Pulmonary artery endothelial cell (primary cell): ENCODE measurements at places on chromosomes 12 and 14.

GRCh38 chr12:95446506-95446900 is 27.4 kb upstream of the METAP2 start:
- no peak for DNase-seq

GRCh38 chr12:102410511-102410910 is 69.9 kb downstream of the IGF1 start:
- DNase-seq = no peak

- DNase-seq = peak; percentile 24
Observed at GRCh38 chr12:45644541-45644940, 85.0 kb upstream of the ARID2 start.

DNA sequence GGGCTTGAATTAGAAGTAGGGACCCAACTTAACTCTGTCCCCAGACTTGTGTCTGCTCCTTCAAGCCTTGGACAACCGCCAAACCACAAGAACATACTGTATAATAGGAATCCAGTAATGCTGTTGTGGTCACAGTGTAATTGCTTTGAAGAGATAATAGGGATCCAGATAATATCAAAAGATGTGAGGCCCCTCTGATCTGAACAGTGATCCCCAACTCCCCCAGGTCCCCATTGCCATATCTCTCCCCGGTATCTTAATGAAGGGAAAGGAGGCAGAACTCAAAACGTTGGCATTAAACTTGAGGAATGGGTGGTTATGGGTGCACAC is 8.5 kb upstream of the PLEKHH1 start:
- DNase-seq = no peak

- DNase-seq = no peak
Observed at GRCh38 chr14:72715850-72716228, 178.1 kb downstream of the DPF3 start.

- DNase-seq = no peak
Observed at GRCh38 chr14:75422169-75422568, 5.7 kb upstream of the JDP2 start.

GRCh38 chr12:75130811-75131210 is 78.8 kb downstream of the KCNC2 start:
- no peak for DNase-seq

- no peak for DNase-seq
Observed at GRCh38 chr12:41264281-41264680, 76.2 kb downstream of the PDZRN4 start.

- no peak for DNase-seq
Observed at GRCh38 chr14:73743431-73743931, 29.3 kb upstream of the PNMA1 start.

- DNase-seq = no peak
Observed at GRCh38 chr12:77924703-77925102, 94.0 kb downstream of the NAV3 start.

GRCh38 chr14:82647088-82647810 is 1113.6 kb upstream of the SEL1L start:
- DNase-seq = no peak

DNA sequence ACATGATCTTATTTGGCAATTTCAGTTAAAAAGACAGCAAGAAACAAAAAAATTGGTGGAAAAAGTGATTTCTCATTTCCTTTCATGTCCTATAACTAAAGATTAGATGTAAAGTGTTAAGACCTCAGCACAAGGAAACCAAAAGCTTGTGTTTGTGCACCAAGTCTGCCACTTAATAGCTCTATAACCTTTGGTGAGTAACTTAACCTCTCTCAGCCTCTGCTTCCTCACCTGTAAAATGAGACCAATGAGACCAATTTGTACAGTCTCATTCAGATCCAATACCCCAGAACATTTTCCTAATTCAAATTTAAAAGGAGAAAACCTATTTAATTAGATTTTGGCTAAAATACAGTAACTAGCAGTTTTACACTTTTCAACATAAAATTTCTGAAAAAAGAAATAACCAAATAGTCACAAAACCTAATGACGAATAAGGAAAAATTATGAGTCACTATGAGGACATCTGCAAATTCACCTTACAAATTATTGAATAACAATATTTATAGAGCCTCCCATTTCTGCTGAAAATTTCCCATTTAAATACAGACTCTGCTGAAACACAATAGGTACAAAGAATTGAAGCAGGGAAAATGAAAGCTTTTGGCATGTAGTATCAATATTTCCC is 71.1 kb downstream of the EPS8 start:
- DNase-seq = no peak

DNA sequence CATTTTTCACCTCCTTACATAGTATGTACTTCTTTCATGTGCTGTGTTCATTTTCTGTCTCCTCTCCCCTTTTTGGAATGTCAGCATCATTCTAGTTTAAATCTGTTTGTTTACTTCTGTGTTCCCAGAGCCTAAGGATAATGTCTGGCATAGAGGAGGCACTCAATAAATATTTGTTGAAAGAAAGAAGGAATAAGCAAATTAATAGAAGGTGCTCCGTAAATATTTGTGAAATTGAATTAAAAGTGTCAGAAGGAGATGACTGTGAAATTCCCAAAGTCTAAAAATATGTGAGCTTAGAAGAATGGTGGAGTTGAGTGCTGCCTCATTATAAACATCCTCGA is 3.3 kb upstream of the CDKN1B start:
- no peak for DNase-seq

DNA sequence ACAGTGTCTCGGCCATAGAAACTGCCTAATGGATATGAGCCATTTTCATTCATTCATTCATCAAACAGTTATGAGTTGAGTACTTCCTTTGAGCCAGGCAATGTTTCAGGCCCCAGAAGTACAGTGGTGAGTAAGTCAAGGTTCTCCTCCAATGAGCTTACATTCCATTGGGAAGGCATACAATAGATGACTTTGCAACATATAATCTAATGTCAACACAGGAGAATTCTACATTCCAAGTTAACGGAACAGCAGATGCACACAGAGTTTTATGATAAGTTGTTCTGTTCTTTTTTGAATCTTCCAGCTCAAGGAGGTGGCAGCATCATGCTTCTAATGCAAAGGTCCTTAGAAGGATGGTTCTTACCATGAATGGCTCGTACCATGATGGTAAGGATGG is 3.2 kb upstream of the RFC5 start:
- DNase-seq = no peak

DNA sequence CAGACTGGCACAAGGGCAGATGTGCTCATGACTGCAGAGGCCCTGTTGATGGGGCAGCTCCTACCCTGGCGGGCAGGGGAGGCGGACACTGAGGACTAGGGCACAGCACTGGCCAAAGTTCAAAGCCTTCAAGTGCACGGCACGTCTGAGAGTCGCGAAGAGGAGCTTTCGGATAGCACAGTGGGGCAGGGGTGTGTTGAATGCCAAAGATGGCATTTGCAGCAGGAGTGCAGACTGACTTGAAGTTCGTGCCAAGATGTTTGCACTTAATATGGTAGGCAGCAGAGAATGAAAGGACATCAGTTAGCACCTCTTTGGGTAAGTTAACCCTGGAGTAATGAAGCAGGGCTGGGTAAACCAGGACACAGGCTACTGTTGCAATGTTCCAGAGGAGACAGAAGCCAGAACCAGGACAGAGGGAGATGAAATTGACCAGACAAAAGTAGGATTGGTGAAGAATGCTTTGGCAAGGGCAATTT is 6.7 kb upstream of the EML1 start:
- no peak for DNase-seq

DNA sequence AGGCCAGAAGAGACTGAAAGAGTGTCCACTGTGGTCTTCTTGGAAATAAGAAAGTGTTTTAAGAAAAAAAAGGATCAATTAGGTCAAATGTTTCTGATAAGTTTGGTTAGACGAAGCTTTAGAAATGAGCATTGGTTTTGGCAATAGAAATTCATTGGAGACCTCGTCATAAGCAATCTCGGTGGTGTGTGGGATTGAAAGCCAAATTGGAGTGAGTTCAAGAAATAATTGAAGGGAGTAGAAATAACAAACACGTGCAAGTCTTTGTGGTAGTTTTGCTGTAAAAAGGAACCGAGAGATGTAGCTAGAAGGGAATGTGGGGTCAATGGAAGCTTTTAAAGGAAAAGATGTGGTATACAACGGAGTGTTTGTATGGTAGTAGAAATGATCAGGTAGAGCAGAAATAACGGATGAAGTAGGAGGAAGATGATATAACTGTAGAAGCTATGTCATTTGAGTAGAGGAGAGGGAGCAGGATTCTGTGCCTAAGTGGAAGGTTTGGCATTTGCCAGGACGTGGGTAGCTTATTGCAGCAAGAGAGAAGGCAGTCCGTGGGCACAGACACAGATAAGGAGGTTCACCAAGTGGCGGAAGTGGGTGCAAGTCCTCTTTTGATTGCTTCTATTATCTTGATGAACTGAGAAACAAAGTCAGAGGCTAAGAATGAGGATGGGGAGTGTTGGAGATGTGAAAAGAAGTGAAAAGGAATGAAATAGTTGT is 146.2 kb downstream of the DACT1 start:
- DNase-seq = no peak

DNA sequence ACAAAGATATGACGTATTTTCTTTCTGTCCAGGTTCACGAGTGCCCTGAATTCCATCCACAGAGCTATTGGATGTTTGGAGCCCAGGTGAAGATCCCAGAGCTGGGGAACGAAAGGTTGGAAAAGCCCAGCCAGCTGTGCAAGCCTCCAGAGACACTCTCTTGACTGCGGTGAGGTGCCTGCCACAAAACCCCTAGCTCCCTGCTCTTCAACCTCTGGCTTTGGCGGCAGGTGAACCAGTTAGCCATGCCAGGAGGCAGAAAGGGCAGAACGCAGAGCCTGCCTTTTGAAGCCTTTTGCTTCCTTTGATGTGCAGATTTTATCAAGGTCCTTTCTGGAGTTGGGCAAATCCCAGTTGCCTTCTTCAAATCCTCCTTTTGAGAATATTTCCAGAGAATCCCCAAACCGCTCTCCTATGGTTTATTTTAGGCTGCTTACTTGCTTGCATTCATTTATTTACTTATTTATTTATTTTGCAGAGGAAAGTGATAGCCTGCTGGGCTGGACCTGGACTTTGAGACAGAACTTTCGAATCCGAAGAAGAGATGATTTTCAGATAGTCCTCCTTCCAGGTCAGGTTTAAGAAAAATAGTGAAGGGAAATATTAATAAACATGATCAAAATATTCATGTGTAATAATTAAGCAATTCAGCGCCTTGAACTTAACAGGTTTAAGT is 411.2 kb upstream of the TBX3 start:
- DNase-seq = no peak

DNA sequence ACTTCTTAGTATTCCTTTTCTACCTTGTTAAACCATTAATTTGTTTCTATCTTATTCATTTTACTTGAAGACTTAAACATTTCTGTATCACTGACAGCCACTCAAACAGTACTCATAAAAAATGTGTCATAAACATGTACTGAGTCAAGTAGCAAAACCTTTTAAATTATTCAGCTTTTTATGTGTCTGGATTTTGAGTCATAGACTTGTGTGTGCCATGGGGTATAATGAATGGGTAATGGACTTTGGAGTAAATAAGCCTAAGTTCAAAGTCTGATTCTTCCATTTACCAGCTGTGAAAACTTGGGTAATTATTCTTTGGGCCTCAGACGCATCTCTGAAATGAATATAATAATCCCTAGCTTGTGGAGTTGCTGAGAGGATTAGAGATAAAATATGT is 199.0 kb downstream of the RAD51B start:
- DNase-seq = no peak

GRCh38 chr14:89753828-89754412 is 200.6 kb downstream of the EFCAB11 start:
- DNase-seq = no peak

DNA sequence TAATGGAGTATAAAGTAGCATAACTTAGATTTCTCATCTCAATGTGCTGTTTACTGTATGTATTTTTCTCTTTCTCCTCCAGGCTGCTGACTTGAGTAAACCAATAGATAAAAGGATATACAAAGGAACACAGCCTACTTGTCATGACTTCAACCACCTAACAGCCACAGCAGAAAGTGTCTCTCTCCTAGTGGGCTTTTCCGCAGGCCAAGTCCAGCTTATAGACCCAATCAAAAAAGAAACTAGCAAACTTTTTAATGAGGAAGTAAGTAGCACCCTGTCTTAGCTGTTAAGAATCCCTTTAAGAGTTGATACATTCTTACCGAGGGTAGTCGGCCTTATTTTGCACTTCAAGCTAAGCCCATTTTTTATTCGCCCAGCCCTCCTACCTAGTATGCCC is 55.2 kb downstream of the WDR20 start:
- DNase-seq = no peak

DNA sequence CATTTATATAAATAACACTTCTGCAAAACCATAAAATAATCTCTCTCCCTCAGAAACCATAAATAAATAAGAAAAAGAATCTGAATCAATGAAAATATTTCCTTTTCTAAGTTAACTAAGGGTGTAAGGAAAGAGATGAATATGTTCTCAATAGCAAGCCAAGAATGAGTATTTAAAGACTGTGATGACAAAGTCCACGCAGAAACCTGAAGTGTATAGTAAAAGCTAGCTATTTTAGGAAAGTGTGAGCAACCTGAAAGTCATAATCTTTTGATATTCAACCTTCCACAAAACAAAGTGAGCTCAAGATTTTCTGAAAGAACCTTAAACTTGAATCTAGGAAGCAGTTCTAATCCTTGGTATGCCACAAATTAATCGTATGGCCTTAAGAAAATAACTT is 15.9 kb downstream of the EIF2S3B start:
- DNase-seq = no peak

GRCh38 chr12:71848212-71848611 is 8.7 kb downstream of the TBC1D15 start:
- DNase-seq = no peak

- peak; percentile 82 for DNase-seq
Observed at GRCh38 chr14:69719501-69719951, 47.4 kb upstream of the SRSF5 start.

DNA sequence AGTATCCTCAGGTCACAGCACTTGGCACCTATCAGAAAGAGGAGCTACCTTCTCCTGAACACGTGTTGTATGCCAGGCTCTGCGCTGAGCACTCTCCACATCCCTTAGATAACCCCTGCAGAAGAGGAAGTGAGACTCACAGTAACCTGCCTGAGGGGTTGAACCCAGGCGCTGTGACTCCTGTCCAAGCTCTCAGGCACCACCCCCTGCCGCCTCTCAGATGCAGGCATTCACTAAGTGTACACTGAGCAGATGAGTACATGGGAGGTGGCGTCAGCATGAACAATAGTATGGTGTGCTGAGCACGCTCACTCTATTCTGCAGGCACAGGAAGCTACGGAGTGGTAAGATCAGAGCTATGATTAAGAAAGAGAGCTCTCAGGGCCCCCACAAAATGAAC is 21.0 kb upstream of the RIC8B start:
- no peak for DNase-seq

GRCh38 chr14:92646952-92647796 is 101.3 kb downstream of the LGMN start:
- DNase-seq = no peak

DNA sequence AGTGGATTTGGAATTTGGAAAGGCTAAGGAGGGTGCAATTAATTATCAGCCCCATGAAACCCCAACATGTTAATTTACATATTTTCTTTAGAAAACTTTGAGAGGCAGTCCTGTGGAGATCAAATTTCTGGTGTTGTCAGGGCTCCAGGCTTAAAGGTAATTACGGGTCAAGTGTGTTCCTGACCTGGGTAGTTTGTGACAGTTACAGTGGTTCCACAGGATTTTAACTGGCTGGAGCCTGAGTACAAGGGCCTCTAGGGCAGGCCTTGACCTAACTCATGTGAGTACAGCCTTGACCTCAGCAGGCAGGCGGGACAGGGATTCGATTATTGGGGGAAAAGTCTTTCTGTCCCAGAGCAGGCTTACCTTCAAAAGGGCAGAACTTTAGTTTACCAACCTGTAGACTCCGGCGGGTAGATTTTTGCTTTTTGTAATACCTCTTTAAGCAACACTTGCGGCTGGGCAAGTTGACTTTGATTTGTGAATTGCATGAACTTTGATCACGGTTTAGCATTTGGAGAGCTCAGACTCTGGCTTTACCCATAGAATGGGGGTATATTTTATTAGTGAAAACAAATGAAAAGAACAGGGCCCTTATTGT is 8.4 kb upstream of the PPTC7 start:
- no peak for DNase-seq
